Endothelial cell of umbilical vein (primary cell): ENCODE measurements at places on chromosomes 12 and 14. TPM values are rescaled to one million over a fixed set of nuclear protein-coding genes. Genes with fewer than 3 reads are reported as not detected.

JKAMP gene
- 30.8 and 39.8 TPM in 2 replicates for total RNA-seq

DNA sequence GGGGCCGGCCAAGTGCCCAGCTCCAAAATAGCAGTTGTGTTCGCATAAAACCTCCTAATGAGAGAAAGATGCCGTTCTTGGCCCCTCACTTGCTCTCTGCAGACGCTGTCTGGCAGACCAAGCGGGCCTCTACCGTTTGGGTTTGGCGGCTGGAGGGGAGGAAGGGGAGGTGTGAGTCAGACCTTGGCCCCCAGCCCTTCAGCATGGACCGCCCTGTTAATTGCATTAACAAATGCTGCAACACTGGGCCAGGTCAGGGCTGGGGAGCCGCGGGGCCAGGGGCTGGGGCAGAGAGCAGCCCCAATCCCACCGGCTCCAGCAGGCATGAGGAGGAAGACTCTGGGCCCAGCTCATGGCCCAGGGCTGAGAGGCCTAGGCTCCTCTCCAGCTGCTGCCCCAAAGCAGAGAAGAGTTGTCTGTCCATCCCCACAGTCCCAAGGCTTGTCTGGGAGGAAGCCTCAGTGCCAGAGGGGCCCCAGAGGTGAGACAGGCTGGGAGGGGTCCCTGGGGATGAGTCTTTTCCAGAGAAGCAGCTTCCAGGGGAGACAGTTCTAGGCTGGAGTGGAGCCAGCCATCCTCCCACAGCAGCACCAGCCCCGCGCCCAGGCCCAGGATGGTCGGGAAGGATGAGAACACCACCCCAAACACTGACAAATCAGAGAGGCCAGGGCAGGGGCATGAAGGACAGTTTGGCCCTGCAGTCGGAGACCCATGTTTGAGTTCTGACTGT is 16.9 kb downstream of the LTBP2 start:
- peaks cover 29% of the 10 kb centered on the region for H3K4me1 ChIP-seq
- peak overlapping the region; percentile 51 for H3K27ac ChIP-seq
- H3K36me3 ChIP-seq = peaks cover 11% of the 10 kb centered on the region
- peak; percentile 77 for DNase-seq
- H3K4me3 ChIP-seq = no peak overlapping the region
- no peaks in the 10 kb centered on the region for H3K27me3 ChIP-seq

- no peak overlapping the region for H3K4me3 ChIP-seq
- H3K36me3 ChIP-seq = no peaks in the 10 kb centered on the region
- no peak for DNase-seq
These were observed 96.9 kb downstream of the AKAP6 start for GRCh38 chr14:32426028-32426427.

- H3K27me3 ChIP-seq = no peaks in the 10 kb centered on the region
- H3K4me3 ChIP-seq = no peak overlapping the region
- no peak for DNase-seq
- H3K4me1 ChIP-seq = peaks cover 5% of the 10 kb centered on the region
- H3K36me3 ChIP-seq = peaks cover 3% of the 10 kb centered on the region
These were observed 14.0 kb downstream of the MIS18BP1 start for GRCh38 chr14:45238988-45239387.

DNA sequence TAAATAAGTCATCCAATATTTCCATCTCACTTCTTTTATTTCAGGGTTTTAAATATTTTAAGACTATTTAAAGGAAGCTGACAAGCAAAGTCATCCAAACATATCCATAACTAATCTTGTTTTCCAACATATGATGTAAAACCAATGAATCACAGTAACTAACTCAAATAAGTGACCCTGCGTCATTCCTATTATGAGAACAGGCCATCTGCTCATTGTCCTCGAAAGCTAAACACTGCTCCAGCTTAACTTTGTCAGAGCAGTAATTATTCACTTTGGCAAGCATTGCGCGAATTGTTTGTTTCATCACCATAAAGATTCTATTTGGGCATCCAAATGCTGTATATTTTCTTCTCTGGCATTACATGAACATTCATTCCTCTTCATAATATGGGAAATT is 99.1 kb downstream of the CAPZA3 start:
- no peaks in the 10 kb centered on the region for H3K27me3 ChIP-seq
- no peak overlapping the region for H3K4me3 ChIP-seq
- H3K4me1 ChIP-seq = no peaks in the 10 kb centered on the region
- H3K36me3 ChIP-seq = no peaks in the 10 kb centered on the region
- DNase-seq = no peak

DNA sequence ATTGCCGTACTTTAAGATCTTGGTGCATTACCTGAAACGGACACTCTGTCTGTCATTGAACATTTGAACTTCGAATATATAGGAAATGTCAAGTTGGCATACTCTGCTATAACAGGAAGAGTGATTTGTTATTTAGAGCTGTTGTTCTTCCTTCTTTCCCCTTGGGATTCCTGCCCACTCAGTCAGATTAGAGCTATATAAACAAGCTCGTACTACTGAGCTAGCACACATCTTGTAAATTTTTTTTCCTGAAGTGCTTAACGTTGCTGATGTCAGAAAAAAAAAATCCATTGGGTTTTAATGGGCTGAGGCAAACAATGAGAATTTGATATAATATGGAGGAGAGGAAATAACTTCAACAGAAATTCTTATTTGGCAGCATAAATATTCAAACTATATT is 26.8 kb downstream of the RGS6 start:
- H3K4me1 ChIP-seq = no peaks in the 10 kb centered on the region
- H3K4me3 ChIP-seq = no peak overlapping the region
- no peak overlapping the region for H3K27ac ChIP-seq

- no peaks in the 10 kb centered on the region for H3K27me3 ChIP-seq
- no peaks in the 10 kb centered on the region for H3K4me1 ChIP-seq
- no peaks in the 10 kb centered on the region for H3K36me3 ChIP-seq
- H3K27ac ChIP-seq = no peak overlapping the region
These were observed 196.9 kb upstream of the LRFN5 start for GRCh38 chr14:41409806-41410205.

- H3K36me3 ChIP-seq = no peaks in the 10 kb centered on the region
These were observed 401.4 kb downstream of the ZFP36L1 start for GRCh38 chr14:68391311-68392014.
